GOT3 (cell line): ENCODE measurements at places on chromosomes 6 and 20.

- no peak for DNase-seq
Observed at GRCh38 chr6:49264909-49265308, 198.1 kb downstream of the MMUT start.

DNA sequence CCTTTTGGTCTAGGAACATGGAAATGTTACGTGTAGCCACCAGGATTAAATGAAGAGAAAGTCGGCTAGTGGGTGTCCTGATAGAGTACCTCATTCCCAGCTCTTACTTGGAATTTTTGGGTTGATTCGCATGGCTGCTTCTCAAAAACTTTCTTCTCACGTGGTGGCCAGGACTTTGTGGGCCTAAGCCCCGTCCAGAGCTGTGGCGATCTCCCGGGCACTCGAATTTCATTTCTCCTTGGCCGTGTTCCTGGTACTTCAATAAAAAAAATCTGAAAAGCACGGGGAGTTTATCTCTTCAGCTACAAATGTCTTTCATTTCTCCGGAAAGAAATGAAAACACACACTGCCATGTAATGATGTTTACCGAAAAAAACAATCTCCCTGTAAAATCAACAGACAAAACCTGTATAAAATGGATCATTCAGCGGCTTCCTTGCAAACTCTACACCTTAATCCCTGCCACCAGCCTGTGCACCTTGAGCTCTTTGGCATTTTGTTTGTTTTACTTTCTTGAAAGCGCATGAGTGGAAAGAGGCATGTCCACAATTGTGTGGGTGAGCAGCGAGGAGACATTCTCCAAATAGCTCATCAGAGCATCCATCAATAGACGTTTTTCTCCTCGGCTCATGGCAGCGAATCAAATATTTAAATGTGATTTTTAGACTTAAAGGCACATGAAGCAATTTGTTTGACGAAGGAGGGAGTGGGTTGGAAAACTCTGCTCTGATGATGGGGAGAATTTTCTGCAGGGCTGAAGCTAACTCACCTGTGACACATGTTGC is 173.1 kb downstream of the TFAP2C start:
- no peak for DNase-seq

- no peak for DNase-seq
Observed at GRCh38 chr20:47642624-47643023, 140.9 kb downstream of the NCOA3 start.

GRCh38 chr6:155791186-155791585 is 335.5 kb upstream of the NOX3 start:
- no peak for DNase-seq

GRCh38 chr6:111277819-111278218 is 190.5 kb downstream of the SLC16A10 start:
- no peak for DNase-seq
